ENCODE measurements at places on chromosomes 1 and 21.

DNA sequence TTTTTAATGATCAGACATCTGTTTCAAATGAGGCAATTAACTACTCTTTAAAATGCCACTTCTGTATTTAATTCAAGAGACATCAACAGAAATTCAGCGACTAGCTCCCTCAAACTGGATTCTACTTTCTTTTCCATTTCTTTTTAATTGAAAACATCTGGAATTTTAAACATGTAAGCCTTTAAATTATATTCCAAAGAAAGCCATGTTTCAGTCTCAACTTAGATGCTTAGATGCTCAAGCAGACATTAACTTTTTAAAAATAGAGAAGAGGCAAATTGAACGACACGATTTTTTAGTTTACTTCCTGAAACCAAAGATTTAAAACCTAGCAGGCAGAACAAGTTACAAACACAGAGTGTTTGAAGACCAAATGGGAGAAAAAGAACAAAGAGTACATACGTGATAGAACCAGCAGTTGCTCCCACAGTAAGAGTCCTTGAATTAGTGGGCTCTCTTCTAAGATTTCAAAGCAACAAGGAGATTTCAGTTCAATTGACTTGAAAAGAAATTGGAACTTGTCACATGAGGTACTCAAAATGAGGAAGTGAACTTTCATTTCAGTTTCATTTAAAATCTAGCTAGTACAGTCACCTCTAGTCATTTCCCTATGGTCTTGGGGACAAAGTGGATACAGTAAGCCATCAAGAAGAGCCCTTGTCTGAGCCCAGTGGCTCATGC is at the start of gene CTSS:
Gene CTSS, minus strand, starts transcription at position 483 of the 681 bp plus-strand sequence. CDS start 1,015 bp downstream, outside the sequence.
- no peak for DNase-seq

DNA sequence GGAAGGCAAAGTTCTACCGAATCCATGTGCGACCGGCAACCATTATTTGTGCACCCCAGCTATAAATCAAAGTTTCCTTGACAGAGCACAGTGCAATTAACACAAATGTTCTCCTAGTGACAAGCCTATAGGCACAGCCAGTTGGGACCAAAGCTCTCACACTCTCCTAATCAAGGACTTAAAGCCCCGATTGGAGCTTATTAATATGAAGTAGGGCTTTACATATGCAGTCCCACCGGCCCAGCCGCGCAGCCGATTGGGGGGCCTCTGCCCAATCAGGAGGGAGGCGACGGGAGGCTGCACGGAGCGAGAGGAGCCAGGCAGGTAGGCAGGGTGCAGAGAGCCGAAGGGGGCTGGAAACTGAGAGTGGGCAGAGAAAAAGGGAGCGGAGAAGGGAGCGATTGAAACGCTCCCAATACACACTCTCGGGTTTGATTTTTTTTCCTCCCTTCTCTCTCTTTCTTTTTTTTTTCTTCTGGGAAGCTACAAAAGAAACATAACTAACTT is at the start of gene ESRRG:
Gene ESRRG, minus strand, starts transcription at position 156 of the 507 bp plus-strand sequence. Its CDS starts 130 bp downstream, at position 26.
- DNase-seq, result peak; percentile 63

DNA sequence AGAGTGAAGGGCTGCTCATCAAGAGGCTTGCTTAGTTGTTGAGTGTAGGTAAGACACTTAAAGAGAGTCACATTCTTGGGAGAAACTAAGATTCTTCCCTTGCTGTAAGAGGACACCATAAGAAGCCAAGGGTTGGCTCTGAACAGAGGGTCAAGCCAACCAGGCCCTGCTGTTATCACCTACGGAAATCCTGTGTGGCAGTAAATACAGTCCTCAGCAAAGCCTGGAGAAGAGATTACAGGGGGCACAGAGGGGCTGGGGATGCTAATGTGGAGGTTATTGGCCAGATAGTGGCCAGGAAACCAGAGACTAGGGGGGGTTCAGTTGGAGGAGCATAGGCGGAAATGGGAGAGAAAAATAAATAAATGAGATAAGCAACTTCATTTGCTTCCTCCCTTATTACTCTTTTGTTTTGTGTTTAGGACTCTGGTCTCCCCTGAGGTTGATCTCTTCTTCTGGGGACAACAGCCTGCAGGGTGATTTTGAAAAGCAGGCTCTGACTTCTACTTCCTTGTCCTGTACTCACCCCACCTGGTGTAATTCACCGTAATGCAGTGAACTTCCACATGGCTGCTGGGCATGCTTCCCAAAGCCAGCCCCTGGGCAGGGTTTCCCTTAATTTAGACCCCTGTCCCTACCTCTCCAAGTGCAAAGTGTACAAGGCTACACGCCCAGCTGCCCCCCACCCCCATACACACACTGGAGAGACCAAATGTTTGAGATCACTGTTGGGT is 40.9 kb downstream of the MTARC1 start:
- no peak for DNase-seq

GRCh38 chr1:25055324-25055780 is 125.3 kb upstream of the RUNX3 start:
- DNase-seq, result no peak

DNA sequence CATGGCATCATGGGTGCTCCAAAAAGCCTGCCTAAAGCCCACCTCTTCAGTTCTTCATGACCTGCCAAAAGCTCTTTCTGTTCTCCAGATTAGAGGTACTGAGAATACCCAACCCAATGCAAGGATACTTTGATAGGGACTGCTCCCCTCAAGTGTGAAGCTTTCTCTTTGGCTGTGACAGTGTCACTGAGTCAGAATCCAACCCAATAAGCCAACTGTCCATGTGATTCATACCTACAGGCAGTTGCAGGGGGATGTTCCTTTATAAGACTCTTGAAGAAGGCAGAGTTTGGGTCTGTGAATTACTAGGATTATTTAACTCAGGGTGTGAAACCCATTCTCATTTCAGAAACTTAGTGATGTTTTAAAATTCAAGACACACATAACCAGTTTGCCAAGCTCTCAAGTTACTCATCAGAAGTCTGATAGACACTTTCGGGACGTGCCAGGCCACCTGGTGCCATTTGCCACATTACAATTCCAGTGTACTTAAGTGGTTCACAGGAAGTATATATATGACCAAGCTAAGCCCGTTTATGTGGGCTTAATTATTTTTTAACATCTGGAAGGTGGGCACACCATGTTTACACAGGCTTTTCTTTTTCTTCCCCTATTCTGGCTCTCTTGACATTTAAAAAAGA is 265.8 kb downstream of the NFIA start:
- no peak for DNase-seq

GRCh38 chr1:219580009-219580676 is 32.8 kb downstream of the ZC3H11B start:
- no peak for DNase-seq

GRCh38 chr1:37808369-37809319 is 636 bp upstream of the YRDC start:
- peak; percentile 84 for DNase-seq

DNA sequence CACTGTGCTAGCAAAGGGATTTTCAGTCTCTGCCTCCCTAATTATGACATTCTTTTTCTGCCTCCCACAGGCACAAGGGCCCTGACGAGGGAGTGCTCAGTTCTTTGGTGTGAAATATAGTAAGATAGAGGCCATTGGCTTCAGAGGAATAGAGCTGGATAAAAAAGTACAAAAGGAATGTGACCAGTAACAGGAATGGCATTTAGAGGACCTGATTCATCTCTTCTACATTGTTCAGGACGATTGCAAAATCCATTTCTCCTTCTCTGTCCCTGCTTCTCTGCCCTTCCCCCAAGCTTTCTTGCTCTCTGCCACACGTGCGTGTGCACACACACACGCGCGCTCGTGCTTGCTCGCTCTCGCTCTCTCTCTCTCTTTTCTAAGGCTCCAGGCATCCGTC is 668.2 kb downstream of the KIF26B start:
- no peak for DNase-seq

Measured in nucleus accumbens (tissue), 56 donors.